ENCODE measurements at places on chromosomes 3 and 15.

DNA sequence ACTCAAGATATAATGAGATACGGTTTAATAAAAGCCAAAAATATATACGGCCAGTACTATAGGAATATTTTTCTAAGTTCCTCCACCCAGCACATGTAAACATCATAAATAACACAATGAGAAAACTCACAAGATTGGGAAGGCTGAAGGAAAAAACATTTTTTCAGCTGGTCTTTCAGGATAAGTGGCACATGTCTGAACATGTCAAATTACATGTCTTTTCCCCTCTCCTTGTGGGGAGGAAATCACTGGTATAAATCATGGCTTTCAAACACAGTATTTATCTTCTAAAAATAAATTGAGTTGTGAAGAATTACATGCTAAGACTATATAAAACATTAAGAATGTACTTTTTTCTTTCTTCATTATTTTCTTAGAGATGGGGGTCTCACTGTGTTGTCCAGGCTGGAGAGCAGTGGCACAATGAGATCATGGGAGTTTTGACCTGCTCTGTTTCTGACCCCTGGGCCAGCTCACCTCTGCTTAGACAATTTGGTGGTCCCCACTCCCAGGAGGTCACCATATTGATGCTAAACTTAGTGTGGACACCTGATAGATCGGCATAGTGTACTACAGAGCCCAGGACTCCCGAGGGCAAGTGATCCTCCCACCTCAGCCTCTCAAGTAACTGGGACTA lies 32.8 kb downstream of the ETV5 start:
- no peak for DNase-seq

- no peak for DNase-seq
Observed at GRCh38 chr15:32966512-32966911, 228.0 kb downstream of the FMN1 start.

GRCh38 chr3:160044121-160044520 lies 55.5 kb downstream of the IL12A start:
- DNase-seq = no peak

DNA sequence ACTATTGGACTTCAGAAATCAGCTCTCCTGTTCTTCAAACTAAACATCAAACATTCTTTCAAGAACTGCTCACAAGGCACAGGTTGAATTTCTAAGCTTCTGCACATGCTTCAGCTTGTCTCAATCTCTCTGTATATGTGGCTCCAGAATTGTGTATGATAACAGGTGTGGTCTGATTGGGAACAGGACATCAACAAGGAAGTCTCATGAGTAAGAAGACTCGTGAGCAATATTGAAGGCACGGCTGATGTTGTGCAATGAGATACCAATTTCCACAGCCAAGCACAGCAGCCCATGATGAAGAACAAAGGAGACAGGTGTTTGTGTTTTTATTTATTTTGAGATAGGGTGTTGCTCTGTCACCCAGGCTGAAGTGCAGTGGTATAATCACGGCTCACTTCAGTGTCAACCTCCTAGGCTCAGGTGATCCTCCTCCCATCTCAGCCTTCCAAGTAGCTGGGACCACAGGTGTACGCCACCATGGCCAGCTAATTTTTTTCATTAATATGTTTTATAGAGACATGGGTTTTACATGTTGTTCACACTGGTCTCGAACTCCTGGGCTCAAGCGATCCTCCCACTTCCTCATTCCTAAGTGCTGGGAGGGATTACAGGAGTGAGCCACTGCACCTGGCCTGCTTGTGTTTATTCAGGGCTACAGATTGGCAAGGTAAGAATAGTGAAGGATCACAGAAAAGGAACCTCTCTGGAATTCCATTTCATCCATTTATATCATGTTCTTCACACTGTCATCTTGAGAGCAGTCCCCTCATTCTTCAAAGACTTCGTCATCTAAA lies 32.2 kb upstream of the ABHD17C start:
- DNase-seq = no peak

DNA sequence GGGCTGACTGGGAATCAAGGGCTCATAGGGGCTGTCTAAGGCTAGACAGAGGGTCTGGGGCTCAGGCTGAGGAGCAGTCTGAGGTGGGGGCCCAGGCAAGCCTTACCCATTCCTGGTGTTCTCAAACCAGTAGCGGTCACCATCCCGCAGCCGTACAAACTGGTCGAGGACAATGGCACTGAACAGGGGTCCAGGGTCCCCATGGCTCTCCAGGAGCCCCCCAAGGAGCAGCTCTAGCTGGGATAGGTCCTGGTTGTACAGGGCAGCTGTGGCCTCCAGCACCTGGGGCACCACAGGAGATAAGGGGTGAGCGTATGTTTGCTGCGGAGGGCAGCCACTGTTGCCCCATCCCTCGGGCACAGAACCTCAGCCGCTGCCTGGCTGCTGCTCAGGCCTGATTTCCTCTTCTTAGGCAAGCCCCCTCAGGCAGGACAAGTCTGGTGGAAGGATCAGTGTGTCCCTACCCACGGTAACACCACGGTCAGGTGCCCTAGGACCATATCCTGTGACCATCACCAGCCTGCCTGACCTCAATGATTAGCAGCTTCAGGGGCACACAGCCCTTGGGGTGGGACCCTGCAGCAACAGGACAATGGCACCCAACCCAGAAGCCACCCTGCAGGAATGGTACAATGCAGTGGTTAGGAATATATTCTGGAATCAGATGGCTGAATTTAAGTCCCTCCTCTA lies 5.9 kb downstream of the DUOX2 start:
- DNase-seq = no peak

DNA sequence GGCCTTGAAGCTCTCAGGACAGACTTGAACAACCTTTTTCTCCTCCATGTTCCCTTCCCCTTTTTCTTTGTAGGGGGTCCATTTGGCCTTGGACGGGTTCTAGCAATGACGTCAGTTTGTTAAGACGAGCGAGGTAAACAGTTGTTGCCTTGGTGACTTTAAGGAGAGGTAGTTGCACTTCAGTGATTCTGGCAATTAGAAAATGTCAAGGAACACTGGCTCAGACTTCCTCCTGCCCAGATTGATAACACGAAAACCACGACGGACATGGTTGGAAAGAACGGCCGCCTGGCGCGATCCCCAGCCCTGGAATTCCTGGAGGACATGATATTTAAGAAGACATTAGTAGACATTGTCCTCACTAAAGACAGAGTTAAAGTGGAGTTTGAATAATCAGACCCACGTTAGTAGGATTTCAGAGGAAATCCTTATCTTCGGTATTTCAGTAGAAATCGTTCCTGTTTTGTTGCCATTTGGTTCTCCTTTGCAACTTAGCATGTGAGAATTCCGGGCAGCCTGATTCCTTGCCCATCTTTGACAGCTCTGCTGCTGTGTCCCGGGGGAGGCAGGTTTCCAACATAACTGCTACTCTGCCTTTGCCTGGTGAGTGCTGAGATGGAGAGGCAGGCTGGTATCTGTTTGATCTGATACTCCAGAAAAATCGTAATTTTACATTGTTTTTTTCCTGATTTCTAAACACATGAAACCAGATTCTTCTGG lies 87.3 kb downstream of the ST6GAL1 start:
- DNase-seq = no peak

GRCh38 chr3:9746330-9746729 lies 3.4 kb upstream of the OGG1 start:
- DNase-seq = peak; percentile 96

GRCh38 chr3:80618295-80619256 lies 850.8 kb upstream of the ROBO1 start:
- DNase-seq = no peak

- peak; percentile 70 for DNase-seq
Observed at GRCh38 chr3:121748680-121749275, 763 bp downstream of the GOLGB1 start.

GRCh38 chr15:32729700-32730395 lies 12.0 kb downstream of the GREM1 start:
- no peak for DNase-seq

- peak; percentile 96 for DNase-seq
Observed at GRCh38 chr3:98784666-98785600, 21.8 kb downstream of the ST3GAL6 start.

- peak; percentile 23 for DNase-seq
Observed at GRCh38 chr3:66565301-66565700, 64.5 kb upstream of the LRIG1 start.

DNA sequence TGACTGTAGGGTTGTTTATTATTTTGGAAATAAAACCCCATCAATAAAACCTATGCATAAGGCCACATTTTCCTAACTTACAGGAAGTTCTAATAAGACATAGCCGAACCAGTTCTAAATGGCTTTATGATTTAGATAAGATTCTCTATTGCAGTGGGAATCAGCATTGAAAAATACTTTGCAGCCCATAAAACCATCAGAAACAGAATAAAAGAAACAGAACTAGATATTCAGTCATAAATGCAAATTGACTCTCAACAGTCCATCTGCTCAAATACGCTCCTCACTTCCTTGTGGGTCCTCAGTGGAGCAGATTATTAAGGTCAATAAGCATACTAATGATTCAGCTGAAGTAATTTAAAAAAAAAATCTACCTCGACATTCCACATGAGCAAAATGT lies 8.8 kb downstream of the SATB1 start:
- DNase-seq = no peak

DNA sequence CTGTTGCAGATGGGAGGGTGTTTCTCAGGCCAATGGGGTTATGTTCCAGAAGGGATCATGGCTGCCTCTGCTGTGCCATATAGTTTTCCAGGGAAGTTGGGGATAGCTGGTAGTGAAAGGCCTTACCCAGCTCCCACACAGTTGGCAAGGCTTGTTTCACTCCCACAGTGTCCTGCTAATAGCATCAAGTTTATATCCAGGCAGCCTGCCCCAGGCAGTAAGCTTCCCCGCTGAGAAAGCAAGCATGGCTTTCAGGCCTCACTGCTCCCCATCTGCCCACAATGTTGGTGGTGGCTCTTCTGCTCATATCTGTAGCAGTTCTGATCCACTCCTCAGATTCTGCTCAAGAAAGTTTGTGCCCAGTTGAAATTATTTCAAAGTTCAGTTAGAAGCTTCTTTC lies 50.9 kb upstream of the DCBLD2 start:
- no peak for DNase-seq

- DNase-seq = peak; percentile 69
Observed at GRCh38 chr3:126886217-126886616, 96.7 kb upstream of the PLXNA1 start.

- DNase-seq = peak; percentile 38
Observed at GRCh38 chr3:1037631-1038030, 55.2 kb upstream of the CNTN6 start.

DNA sequence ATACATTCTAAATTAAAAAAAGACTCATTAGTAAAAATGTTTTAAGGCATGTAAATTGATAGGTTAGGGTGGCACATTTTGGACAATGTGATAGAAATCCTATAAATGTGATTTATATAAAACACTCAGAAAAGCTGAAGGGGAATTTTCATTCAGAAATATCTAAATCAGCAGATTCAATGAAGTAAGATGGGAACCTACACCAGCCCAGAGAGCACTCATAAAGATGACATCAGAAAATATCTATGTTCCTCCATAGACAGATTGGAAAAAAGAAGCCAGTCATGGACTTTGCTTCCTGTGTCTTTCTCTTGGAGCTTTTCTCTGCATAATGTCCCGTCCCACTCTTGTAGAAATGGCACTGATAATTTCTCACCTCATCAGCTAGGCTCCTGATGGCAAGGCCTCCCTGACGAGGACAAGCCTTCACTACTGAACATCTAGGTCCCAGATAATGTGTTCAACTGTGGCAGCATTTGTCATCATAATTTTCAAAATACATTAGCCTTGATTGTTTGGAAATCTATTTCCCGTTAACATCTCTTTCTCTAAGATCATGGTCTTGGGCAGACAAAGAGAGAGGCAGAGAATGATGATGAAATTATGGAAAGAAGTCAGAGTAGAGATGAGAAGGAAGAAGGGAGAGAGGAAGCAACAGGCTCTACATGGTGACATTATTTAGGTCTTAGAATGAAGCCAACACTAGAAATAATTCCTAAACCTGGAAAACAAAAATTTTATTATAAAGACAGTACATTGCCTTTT lies 354.4 kb downstream of the NTRK3 start:
- no peak for DNase-seq

DNA sequence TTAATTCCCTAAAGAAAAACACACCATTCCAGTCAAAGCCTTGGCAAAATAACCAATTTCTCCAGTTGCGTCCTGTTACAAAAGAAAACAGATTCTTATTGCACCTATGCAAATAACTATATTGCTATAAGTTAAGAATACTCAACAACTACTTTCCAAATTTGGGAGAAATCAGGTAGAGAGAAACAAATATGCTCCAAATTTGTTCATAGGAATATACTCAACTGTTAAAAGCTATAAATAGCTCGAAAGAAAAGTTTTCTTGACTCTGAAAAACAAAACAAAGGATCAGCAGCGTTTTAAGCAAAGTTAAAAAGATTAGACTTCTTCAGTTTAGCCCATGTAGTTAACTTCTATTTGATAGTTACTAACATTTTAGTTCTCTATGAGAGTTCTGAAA lies 20.1 kb upstream of the SKIL start:
- no peak for DNase-seq

- no peak for DNase-seq
Observed at GRCh38 chr15:78605680-78606079, 15.1 kb downstream of the CHRNA3 start.

GRCh38 chr3:41338276-41338675 lies 139.0 kb downstream of the CTNNB1 start:
- DNase-seq = peak; percentile 39

DNA sequence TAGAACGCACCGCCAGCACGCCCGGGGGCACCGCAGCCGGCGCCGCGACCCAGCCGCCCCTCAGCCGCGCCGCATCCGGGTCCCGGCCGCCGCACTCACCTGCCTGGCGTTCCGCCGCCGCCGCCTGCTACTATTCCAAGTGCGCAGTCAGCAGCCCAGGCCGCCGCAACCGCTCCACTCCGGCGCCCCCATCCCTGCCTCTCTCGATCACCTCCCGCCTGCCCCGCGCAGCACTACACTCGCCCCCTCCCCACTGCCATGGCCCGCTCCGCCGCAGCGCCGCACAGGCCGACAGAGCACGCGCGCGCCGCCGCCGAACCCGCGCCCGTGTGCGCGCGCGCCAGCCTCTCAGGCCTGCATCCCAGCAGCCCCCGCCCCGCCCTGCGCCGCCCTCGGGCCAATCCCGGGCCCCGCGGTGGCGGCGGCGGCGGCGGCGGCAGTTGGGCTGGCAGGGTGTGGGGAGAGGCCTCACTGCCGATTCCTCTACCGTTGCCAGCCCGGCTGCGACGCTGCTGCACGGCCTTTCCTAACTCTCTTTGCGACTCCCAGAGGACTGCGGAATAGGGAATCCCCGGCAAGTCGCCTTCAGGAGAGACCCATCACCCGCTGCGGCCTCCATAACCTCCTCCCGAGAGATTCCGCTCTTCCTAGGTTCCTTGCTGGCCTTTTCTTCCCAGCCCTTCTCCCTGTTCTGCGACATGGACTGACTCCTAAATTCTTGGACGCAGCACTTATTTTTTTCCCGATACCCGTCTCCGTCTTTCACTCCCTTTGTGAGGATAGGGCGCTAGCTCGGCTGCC lies at the start of gene PIK3CB:
Gene PIK3CB, minus strand, starts transcription at position 333 of the 801 bp plus-strand sequence. CDS start 75,585 bp downstream, outside the sequence.
- peak; percentile 81 for DNase-seq

DNA sequence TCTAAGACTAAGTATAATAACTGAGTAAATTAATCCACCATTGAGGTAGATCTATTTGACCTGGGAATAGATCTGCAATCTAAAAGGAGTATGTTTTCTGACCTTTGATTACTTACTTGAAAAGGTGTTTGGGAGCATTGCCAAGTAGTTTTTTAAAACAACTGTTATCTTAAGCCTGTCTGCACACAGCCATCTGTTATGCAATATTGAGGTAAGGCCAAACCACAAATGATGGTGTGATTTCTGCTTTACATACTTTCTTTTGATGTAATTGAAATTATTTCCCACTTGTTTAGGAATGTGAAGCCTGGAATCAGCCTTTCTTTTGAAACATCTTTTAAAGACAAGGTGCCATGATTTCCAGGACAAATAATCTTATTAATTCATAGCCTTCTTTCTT lies 274.0 kb downstream of the BBX start:
- peak; percentile 94 for DNase-seq
